T-helper 17 cell (primary cell): ENCODE measurements at places on chromosomes 2 and 18.

- H3K36me3 ChIP-seq, result no peaks in the 10 kb centered on the region
- H3K27ac ChIP-seq, result no peak overlapping the region
- H3K4me1 ChIP-seq, result peaks cover 2% of the 10 kb centered on the region
- no peak overlapping the region for H3K4me3 ChIP-seq
Observed at GRCh38 chr2:95301876-95302641, 4.9 kb downstream of the KCNIP3 start.

- no peaks in the 10 kb centered on the region for H3K4me1 ChIP-seq
- no peak for DNase-seq
- no peak overlapping the region for H3K27ac ChIP-seq
- H3K36me3 ChIP-seq, result no peaks in the 10 kb centered on the region
- H3K4me3 ChIP-seq, result no peak overlapping the region
Observed at GRCh38 chr2:223641082-223641481, 38.9 kb upstream of the SCG2 start.

GRCh38 chr2:200575957-200576356 lies 9.9 kb upstream of the AOX1 start:
- H3K4me1 ChIP-seq, result no peaks in the 10 kb centered on the region
- H3K27me3 ChIP-seq, result no peaks in the 10 kb centered on the region
- no peak overlapping the region for H3K4me3 ChIP-seq
- H3K36me3 ChIP-seq, result no peaks in the 10 kb centered on the region

DNA sequence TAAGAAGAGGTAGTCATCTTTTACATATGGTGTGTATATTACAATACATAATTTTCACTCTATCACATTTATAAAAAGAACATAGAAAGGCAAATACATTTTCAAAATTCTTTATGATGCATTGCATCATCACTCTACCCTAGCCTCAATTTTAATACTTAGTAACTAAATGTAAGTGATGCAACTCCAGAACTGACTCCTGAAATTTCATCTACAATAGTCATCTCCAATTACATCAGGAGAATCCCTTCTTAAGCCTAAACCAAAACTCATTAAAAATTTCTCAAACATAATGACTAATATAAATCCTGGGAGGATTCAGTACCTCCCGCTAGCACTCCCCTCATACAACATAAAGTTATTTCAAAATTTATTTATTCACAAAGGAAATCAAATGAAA lies 15.9 kb downstream of the TMX3 start:
- DNase-seq, result no peak
- no peak overlapping the region for H3K4me3 ChIP-seq
- H3K4me1 ChIP-seq, result peaks cover 7% of the 10 kb centered on the region

DNA sequence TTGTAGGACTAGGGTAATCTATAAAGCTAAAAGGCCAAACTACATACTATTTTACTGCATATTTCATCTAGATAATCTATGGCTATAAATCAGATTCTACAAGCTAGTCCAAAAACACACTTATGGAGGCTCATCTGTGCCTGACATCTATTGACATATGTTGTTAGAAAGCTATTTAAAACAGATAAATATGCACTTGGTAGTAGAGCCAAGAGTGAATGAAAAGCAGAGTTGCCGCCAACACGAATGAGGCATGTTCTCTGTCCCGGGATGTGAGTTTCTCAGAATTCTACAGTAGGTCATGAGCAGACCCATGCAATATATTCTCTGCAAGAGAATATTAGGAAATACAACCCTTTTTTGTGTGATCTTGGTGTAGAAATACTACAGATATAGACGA lies 66.7 kb upstream of the LPIN2 start:
- peaks cover 2% of the 10 kb centered on the region for H3K4me1 ChIP-seq
- no peaks in the 10 kb centered on the region for H3K27me3 ChIP-seq
- no peak overlapping the region for H3K4me3 ChIP-seq
- no peak overlapping the region for H3K27ac ChIP-seq

- DNase-seq, result no peak
- H3K27me3 ChIP-seq, result peaks cover 16% of the 10 kb centered on the region
- no peak overlapping the region for H3K4me3 ChIP-seq
- H3K36me3 ChIP-seq, result no peaks in the 10 kb centered on the region
- no peak overlapping the region for H3K27ac ChIP-seq
- no peaks in the 10 kb centered on the region for H3K4me1 ChIP-seq
Observed at GRCh38 chr2:16181062-16181740, 240.9 kb downstream of the MYCN start.

DNA sequence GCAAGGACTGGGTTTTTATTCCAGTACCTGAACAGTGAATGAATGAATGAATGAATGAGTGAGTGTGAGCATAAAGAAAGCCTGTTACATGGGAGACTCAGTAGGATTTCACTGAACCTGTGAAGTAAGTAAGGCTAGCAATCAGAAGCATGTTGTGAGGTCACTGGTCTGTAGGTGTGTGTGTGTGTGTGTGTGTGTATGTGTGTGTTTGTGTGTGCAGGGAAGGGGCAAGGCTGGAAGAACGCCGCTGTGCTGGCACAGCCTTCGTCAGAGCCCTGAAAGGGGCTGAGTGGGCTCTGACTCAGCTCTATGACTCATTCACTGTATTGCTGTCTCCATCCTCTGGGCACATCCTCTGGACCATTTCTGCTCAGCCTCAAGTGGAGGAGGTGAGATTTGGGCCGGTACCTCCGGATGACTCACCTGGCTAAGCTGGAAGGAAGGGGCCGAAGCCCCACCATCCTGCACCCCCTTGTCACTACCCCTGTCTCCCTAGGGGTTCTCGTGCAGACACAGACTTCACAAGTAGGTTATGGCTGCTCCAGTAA lies 51.4 kb upstream of the MRPL33 start:
- peaks cover 4% of the 10 kb centered on the region for H3K36me3 ChIP-seq
- no peak overlapping the region for H3K4me3 ChIP-seq
- H3K27me3 ChIP-seq, result peaks cover 33% of the 10 kb centered on the region
- peak overlapping the region; percentile 32 for H3K27ac ChIP-seq

GRCh38 chr2:20432714-20433113 lies 14.2 kb upstream of the RHOB start:
- H3K27ac ChIP-seq, result no peak overlapping the region
- peaks cover 72% of the 10 kb centered on the region for H3K27me3 ChIP-seq
- H3K4me1 ChIP-seq, result peaks cover 14% of the 10 kb centered on the region
- H3K36me3 ChIP-seq, result peaks cover 8% of the 10 kb centered on the region

- H3K4me3 ChIP-seq, result no peak overlapping the region
- no peak overlapping the region for H3K27ac ChIP-seq
- no peak for DNase-seq
- H3K27me3 ChIP-seq, result peaks cover 40% of the 10 kb centered on the region
- H3K4me1 ChIP-seq, result peaks cover 9% of the 10 kb centered on the region
- H3K36me3 ChIP-seq, result peaks cover 2% of the 10 kb centered on the region
Observed at GRCh38 chr2:150482667-150483400, 4.6 kb downstream of the RND3 start.

DNA sequence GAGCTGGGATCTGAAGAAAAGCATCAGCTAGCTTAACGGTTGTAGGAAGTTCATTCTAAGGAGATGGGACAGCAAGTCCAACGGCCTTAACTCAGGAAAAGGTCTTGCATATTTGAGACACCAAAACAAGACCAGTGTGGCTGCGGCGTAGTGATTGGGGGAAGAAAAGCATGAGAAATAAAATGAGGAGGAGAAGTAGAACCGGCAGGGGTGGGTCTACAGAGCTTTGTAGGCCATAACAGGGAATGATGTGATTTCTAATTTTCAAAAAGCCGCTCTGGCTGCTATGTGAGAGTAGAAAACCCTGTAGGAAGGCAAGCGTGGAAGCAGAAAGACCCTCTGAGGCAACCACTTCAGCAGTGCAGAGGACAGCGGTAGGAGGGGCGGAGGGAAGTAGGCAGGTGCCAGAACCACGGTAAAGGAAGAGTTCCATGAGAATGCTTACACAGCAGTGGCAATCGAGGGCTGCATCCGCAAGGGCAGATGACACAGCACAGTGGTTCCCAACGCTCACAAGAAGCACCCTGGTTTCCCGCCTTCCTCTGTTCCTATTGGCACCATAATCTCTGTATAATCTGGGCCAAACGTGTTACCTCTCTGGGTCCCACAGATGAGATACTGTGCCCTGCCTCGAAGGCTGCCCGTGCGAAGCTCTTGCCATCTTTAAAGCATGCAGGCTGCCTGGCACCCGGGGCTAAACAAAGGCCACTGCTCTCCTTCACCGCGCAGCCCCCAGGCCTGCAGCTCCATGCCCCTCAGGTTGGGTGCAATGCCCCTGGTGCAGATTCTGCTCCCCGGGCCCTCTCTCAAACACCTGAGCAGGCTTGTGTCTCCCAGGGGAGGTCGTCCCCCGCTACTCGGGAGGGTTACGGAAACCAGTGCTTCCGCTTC lies 795 bp downstream of the ANKRD39 start:
- H3K4me1 ChIP-seq, result peaks cover 35% of the 10 kb centered on the region
- no peak for DNase-seq
- H3K4me3 ChIP-seq, result peak overlapping the region; percentile 93
- H3K36me3 ChIP-seq, result peaks cover 5% of the 10 kb centered on the region

DNA sequence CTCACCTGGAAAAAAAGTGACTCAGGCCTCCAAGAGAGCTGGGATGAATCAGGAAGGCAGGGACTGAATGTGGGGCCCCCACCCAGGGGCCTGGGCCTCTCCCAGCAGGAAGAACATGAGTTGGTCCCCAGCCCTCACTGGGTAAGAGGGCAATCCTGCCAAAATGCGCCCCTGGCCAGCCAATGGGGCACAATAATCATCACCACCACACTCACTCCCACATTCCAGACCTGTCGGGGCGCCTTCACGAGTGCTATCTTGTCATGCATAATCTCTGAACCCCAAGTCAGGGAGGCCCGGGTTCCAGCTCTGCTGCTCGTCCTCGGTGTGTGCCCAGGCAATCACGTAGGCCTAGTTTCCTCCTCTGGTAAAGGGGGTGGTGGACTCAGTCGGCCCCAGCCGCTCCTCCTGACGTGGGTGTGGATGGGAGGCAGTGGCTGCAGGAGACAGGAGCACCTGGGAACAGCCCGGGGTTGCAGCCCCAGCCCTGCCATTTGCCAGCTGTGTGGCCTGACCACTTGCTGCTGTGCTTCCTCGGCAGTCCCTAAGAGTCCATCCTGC lies 115.1 kb downstream of the CYP26B1 start:
- DNase-seq, result no peak
- H3K4me3 ChIP-seq, result no peak overlapping the region
- no peaks in the 10 kb centered on the region for H3K36me3 ChIP-seq
- H3K4me1 ChIP-seq, result no peaks in the 10 kb centered on the region

DNA sequence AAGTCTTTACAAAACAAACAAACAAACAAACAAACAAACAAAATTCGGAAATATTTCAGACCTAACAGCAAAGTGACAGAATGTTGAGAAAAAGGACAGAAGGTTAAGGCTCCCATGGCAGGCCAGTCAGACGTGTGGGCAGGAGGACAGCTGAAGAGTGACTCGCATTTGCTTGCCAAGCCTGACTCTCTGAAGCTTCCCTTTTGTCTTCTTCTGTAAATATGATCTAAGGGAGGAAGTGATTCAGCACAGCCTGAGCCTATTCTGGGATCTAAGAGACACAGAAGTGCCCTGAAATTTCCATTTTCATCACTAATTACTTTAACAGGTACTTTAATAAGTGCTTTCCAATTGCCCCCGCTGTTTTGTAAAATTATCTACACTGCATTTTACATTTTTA lies 134.0 kb upstream of the LYPD1 start:
- no peak for DNase-seq
- H3K36me3 ChIP-seq, result no peaks in the 10 kb centered on the region
- H3K27me3 ChIP-seq, result no peaks in the 10 kb centered on the region
- no peaks in the 10 kb centered on the region for H3K4me1 ChIP-seq
- H3K27ac ChIP-seq, result no peak overlapping the region

GRCh38 chr2:36497570-36498163 lies 100.3 kb downstream of the FEZ2 start:
- no peak overlapping the region for H3K4me3 ChIP-seq
- DNase-seq, result no peak
- peaks cover 1% of the 10 kb centered on the region for H3K27me3 ChIP-seq
- no peak overlapping the region for H3K27ac ChIP-seq
- H3K4me1 ChIP-seq, result peaks cover 2% of the 10 kb centered on the region

GRCh38 chr2:205721057-205721449 lies 38.8 kb downstream of the NRP2 start:
- H3K27me3 ChIP-seq, result peaks cover 18% of the 10 kb centered on the region
- H3K4me3 ChIP-seq, result no peak overlapping the region
- no peaks in the 10 kb centered on the region for H3K4me1 ChIP-seq
- H3K36me3 ChIP-seq, result no peaks in the 10 kb centered on the region
- H3K27ac ChIP-seq, result no peak overlapping the region

DNA sequence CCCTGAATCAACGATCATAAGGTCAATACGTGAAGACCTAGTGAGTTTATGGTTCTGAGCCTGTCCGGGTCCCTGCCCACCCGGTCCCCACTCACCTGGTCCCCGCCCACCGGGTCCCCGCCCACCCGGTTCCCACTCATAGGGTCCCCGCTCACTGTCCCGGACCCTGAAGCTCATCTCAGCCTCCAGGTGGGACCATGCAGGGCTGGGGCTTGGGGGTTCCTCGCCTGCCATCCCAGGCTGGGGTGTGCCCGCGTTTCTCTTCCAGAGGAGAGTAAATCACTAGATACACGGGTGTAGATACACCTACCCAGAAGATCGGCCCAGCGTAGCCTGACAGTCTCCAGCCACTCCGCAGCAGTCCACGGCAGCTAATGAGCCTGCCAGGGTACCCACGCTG lies 131.5 kb downstream of the MBP start:
- no peak for DNase-seq
- no peaks in the 10 kb centered on the region for H3K36me3 ChIP-seq
- peaks cover 21% of the 10 kb centered on the region for H3K4me1 ChIP-seq
- no peaks in the 10 kb centered on the region for H3K27me3 ChIP-seq

DNA sequence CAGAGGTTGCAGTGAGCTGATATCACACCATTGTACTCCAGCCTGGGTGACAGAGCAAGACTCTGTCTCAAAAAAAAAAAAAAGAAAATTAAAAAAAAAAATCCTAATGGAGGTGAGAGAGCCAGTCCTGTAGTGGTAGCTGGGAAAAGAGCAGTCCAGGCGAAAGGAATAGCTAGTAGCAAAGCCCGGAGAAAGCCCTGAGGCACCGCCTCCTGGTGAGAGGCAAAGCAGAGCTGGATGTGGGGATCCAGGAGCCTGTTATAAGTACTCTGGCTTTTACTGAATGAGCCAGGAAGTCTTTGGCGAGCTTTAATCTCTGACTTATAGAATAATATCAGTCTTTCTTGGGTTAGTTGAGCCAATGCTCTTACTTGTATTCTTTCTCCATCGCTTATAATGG lies 6.6 kb upstream of the KLHL23 start:
- H3K27ac ChIP-seq, result no peak overlapping the region
- H3K4me1 ChIP-seq, result no peaks in the 10 kb centered on the region
- DNase-seq, result no peak
- no peaks in the 10 kb centered on the region for H3K36me3 ChIP-seq
- H3K27me3 ChIP-seq, result peaks cover 7% of the 10 kb centered on the region

- peaks cover 39% of the 10 kb centered on the region for H3K4me1 ChIP-seq
- no peak for DNase-seq
- H3K27ac ChIP-seq, result peak overlapping the region; percentile 1
- peak overlapping the region; percentile 10 for H3K4me3 ChIP-seq
- H3K27me3 ChIP-seq, result no peaks in the 10 kb centered on the region
- H3K36me3 ChIP-seq, result no peaks in the 10 kb centered on the region
Observed at GRCh38 chr2:12819103-12819475, 102.4 kb downstream of the TRIB2 start.
